ENCODE measurements at places on chromosomes 1 and 21. TPM values are rescaled to one million over a fixed set of nuclear protein-coding genes. Genes with fewer than 3 reads are reported as not detected.

DNA sequence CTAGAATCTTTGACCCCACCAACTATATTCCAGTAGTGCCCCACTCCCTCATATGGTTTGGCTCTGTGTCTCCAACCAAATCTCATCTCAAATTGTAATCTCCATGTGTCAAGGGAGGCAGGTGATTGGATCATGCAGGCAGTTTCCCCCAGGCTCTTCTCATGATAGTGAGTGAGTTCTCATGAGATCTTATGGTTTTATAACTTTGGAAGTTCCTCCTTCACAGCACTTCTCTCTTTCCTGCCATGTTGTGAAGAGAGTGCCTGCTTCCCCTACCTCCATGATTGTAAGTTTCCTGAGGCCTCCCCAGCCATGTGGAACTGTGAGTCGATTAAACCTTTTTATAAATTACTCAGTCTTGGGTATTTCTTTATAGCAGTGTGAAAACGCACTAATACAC lies 7.7 kb upstream of the SAMD13 start:
- DNase-seq, result no peak

- no peak for DNase-seq
Measured at GRCh38 chr1:100775483-100775882, 55.9 kb downstream of the VCAM1 start.

GRCh38 chr21:43903451-43904091 lies 38.5 kb downstream of the AGPAT3 start:
- DNase-seq, result no peak

DNA sequence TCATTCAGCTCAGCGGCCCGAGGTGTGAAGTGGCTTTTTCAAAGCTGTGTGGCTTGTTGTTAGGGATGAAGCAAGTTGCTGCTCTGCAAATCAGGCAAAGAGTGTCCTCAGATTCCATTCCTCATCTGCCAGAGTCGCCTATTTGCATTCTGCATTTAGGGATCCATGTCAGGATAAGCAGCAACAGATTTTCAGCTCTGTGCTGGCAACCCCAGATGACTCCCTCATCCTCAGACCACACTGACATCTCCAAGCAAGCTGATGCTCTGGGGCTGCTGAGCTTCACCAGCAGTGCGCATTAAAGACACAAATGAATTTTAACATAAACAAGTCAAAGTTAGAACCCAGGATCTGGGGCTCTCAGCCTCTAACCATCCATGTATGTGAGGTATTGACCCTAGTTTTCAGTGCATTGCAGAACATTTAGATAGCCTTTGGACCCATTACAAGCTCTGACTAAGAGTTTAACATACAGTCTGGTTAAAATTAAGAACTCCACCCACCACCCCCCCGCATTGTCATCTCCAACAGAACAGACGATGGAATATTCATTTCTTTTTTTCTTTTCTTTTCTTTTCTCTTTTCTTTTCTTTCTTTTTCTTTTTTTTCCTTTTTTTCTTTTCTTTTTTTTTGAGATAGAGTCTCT lies 10.9 kb downstream of the CFAP107 start:
- DNase-seq, result peak; percentile 85

Gene CR1L
- not detected for total RNA-seq

- DNase-seq, result no peak
Measured at GRCh38 chr1:8462371-8462892, 144.5 kb downstream of the SLC45A1 start.

DNA sequence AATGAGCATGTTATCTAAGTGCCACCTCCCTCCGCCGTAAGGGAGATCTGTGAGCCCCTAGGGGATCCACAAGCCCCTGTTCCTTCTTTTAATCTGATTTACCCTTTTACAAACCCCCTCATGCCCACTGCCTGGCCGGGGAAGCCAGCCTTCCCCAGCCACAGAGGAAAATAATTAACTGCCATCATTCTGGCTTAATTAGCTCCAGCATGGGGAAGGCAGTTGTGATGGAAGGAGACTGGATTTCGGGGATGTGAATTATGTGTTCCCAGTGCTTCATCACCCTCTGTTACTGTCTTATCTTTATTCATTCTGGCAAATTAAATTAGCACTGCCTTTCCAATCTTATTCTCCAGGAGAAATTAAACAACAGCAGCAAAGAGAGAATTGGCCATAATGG lies 135.8 kb downstream of the PTPRU start:
- no peak for DNase-seq

DNA sequence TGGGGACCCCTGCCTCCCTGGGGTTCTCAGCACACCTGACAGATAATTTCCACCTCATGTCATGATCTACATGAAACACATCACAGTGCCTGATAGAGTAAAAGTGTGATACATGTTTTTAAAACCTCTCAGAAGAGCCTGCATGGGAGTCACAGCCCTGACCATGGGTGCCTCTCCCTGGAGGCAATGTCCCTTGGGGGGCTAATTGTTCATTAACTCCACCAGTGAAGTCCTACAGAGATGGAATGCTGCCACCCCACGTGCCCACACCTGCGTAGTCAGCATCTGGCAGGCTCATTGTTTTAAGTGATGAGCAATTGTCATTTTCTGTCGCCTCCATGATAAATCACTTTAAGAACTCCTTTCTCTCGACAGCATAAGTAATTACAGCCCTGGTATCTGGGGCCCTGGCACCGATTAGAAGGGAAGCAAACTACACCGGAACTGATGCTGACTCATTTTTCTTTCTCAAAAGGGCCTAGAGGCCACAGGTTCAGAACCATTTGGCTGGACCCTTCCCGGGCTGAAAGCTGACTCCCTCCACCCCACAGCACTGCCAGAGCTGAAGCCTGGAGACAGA lies 109.6 kb upstream of the GJB5 start:
- no peak for DNase-seq

DNA sequence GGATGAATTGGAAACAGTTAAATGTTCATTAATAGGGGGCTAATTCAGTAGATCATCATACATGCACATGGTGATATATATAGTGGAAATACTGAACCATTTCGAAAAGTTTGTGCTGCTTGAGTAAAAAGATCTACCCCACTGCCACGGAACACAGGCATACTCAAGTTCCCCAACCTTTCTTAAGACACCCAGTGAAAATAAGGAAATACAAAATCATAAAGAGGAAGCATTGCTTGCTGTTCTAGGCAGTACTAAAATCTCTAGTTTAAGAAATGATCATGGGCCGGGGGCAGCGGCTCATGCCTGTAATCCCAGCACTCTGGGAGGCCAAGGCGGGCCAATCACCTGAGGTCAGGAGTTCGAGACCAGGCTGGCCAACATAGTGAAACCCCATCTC lies 37.6 kb upstream of the KIRREL1 start:
- DNase-seq, result no peak

DNA sequence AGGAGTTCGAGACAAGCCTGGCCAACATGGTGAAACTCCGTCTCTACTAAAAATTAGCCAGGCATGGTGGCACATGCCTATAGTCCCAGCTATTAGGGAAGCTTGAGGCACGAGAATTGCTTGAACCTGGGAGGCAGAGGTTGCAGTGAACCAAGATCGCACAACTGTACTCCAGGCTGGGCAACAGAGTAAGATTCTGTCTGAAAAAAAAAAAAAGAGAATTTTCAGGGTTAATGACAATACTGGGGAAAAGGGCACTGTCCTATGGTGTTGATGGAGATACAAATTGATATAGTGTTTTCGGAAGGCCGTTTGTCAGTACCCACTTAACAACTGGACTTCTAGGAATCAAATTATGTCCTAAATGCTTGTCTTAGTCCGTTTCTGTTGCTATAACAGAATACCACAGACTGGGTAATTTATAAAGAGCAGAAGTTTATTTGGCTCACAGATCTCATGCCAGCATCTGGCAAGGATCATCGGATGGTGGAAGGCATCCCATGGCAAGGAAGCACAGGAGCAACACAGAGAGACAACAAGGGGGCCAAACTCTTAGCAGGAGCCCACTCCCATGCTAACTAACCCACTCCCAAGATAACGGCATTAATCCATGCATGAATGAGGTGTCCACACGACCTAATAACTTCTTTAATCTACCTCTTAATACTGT lies 41.3 kb downstream of the ZBTB8A start:
- no peak for DNase-seq

DNA sequence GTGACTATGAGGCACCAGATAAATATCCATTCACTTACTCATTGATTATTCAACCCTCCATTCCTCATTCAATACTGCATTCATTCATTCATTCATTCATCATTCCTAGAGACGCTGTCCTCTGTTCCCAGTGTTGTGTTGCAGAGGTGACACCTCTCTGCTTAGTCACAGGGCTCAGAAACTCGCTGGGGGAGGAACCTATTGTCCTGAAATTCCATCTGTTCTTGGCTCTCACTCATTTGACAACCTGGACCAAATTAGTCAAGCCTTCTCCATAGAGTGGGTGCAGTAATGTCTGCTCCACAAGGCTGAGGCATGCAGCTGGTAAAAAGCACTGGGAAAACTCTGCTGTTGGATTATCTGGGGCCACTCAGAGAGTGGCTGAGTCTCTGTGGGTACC lies 49.7 kb downstream of the MYOM3 start:
- no peak for DNase-seq

Gene MARK1
- total RNA-seq, result 16.7 TPM

GRCh38 chr1:109395602-109396512 lies 1.9 kb downstream of the SORT1 start:
- no peak for DNase-seq

- peak; percentile 81 for DNase-seq
Measured at GRCh38 chr1:151944126-151944856, 35.0 kb upstream of the THEM4 start.

Gene TMPRSS3
- total RNA-seq, result not detected

DNA sequence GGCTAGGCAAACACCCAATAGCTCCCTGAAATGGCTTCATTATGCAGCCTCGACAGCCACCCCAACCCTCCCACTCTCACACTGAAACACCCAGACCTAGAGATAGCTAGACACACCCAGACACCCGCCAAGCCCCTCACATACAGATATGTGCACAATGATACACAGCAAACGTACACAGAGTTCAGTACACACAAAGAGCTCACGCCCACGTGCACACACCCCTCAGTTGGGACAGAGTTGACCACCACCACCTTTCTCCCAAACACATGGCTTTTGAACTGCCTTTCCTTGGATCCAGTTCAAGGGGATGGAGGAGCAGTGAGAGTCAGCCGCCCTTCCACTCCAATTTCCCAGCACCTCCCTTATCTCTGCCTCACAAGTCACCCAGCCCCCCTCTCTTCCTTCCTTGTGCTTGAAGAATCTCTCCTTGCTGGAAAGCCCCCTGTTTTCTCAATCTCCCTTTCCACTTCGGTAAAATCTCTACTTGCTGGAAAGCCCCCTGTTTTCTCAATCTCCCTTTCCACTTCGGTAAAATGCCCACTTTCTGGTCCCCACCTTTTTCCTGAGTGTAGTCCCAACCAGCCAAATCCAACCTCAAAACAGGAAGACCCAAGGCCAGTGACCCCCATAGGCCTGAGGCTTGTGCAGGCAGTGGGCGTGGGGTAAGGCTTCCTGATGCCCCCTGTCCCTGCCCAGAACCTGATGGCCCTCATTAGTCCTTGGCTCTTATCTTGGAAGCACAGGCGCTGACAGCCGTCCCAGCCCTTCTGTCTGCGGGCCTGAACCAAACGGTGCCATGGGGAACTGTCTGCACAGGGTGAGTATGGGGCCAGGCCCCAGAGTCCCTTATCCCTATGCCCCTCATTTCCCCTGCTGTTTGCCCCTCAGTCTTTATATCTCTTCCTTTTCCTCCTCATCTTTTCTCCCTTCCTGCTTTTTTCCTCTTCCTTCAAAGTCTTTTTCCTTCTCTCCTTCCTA lies at the start of gene ACKR1:
Gene ACKR1 (plus strand): TSS at position 715 of the 981 bp plus-strand sequence. CDS start 85 bp downstream, at position 800.
- no peak for DNase-seq

DNA sequence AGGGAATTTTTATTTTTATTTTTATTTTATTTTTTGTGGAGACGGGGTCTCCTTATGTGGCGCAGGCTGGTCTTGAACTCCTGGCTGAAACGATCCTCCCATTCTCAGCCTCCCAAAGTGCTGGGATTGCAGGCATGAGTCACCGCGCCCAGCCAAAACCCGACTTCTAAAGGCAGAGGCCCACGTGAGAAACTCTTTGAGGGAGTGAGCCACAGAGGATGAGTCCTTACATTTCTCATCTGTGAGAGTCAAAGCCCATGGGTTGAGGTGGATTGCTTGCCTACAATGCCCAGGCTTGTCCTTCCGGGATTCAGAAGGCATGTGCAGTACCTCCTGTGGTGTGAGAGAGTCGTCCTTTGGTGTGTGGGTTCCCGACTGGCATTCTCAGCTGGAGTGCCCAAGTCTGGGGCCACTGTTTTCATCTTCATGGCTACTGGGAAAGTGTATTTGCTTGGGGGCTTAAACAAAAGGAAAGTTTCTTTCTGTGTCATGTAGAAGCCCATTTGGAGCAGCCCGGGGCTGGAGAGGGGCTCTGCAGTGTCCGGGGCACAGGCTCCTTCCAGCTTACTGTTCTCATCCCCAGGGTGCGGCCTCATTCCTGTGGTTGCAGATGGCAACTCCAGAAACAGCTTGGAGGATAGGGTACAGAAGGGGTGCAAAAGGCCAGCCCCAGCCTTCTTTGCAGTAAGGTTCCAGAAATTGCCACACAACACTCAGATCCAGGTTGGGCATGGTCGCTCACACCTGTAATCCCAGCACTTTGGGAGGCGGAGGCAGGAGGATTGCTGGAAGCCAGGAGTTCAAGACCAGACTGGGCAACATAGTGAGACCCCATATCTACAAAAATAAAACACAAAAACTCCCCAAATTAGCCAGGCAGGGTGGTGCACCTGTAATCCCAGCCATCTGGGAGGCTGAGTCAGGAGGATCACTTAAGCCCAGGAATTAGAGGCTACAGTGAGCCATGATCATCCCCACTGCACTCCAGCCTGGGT lies 29.4 kb upstream of the CSF3R start:
- DNase-seq, result no peak

DNA sequence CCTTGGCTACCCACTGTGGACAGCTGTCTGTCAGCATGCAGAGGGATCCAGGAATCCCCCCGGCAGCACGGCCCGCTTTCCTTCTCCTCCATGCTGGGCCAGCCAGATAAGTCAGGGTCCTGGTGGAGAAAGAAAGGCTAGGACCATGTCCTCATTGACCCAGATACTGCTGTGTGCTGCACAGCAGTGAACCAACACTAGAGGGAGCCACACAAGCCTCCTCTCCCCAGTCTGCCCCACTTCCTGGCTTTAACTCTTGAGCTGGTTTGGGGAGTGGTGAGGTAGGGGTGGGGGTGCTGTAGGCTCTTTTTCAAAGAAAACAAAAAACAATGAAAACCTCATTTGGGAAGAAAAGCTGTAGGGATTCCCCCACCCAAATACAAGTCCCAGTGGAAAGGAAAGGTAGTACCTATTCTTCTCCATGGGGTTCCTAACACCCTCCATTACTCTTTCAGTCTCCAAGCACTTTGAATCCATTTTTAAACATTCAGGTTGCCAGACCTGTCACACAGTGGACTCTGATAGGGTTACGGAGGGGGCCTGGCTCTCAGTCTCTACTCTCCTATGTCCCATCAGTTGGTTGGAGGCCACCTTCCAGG lies 84.9 kb upstream of the CD1D start:
- DNase-seq, result no peak

DNA sequence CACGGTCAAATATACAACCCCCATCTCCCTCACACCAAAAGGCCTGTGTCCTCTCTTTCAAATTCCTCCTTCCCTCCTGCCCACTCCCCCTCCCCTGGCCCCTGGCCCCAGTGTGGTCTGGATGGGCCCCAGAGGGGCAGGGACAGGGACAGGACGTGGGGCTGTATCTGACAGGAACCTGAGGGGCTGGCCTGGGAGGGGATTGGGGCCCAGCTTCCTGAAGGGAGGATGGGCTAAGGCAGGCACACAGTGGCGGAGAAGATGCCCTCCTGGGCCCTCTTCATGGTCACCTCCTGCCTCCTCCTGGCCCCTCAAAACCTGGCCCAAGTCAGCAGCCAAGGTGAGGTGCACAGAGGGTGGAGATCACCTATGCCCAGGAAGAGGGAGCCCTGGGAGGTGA lies at the start of gene MPL:
Gene MPL (plus strand): TSS at position 231 of the 400 bp plus-strand sequence. CDS start 31 bp downstream, at position 262.
- no peak for DNase-seq

Gene LCE1E
- total RNA-seq, result not detected
